Psoas muscle (tissue), 8 donors: ENCODE measurements at places on chromosomes 5 and 9. TPM values are rescaled to one million over a fixed set of nuclear protein-coding genes. Genes with fewer than 3 reads are reported as not detected.

CCL28 gene
- 0.17 TPM for total RNA-seq

ANGPTL2 gene
- 12.6 TPM for total RNA-seq

FAM221B gene
- total RNA-seq, result not detected

SPAG8 gene
- 0.95 TPM for total RNA-seq

NEURL1B gene
- total RNA-seq, result 20.4 TPM

DNA sequence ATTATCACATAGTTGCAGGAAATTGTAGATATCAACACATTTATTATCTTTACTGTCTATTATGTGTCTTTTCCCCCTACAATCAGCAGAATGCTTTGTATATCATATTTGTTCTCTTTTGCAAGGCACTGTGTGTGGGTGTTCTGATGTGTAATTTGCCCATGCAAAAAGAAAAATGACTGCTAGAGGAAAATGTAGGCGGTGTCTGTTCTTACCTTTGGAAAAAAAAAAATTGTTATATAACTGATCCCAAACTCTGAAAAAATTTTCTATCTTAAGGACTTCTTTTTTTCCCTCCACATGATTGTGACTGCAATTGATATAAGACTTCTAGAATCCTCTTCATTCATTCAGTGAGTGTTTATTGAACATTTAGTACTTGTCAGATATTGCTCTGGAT lies 24.5 kb downstream of the MRPS30 start:
- DNase-seq, result no peak
- no peak overlapping the region for H3K27ac ChIP-seq
- H3K36me3 ChIP-seq, result no peaks in the 10 kb centered on the region

DNA sequence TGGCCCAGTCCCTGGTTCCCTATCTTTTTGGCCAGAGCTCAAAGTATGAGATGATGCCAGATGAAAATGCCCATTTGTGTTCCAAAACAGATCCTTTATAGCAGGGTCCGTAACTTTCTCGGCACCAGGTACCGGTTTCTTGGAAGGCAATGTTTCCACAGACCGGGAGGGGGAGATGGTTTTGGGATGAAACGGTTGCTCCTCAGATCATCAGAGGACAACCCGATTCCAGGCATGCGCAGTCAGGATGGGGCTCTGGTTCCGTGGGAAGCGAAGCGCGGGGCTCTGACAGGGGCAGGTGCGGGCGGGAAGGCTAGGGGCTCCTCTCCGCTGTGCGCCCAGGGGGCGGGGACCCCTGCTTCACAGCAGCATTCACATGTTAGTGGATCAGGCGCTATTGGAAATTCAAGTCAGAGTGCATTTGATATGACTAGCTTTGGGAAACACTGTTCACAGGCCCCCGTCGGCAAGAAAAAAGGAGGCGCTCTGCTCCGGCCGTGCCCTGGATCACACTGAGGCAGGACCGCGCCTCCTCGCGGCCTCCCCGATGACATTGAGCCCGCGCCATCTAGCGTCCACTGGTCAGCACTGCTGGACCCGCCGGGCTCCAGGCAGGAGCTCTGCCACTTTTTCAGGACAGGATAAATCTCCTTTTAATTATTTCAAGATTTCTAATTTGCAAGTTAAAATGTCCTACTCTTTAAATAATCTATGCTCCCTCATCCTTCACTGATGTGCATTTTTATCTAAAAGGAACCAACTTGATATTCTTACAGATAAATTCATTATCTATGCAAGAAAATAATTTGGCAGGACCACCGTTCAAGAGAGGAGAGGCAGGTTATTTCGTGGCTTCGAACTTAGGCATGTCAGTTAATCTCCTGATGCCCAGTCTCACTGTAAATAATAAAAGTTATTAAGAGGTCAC lies 190.0 kb downstream of the FANCC start:
- peaks cover 5% of the 10 kb centered on the region for H3K4me1 ChIP-seq
- no peaks in the 10 kb centered on the region for H3K36me3 ChIP-seq
- H3K27me3 ChIP-seq, result no peaks in the 10 kb centered on the region

GRCh38 chr9:93265301-93265971 lies 81.5 kb downstream of the WNK2 start:
- no peak for DNase-seq
- no peak overlapping the region for H3K27ac ChIP-seq
- no peaks in the 10 kb centered on the region for H3K27me3 ChIP-seq
- peaks cover 9% of the 10 kb centered on the region for H3K4me1 ChIP-seq
- H3K36me3 ChIP-seq, result no peaks in the 10 kb centered on the region

- H3K27ac ChIP-seq, result no peak overlapping the region
- no peak for DNase-seq
- H3K27me3 ChIP-seq, result no peaks in the 10 kb centered on the region
- H3K4me1 ChIP-seq, result peaks cover 8% of the 10 kb centered on the region
- H3K4me3 ChIP-seq, result no peak overlapping the region
Observed at GRCh38 chr5:127515693-127516440, 1.6 kb upstream of the PRRC1 start.

DNA sequence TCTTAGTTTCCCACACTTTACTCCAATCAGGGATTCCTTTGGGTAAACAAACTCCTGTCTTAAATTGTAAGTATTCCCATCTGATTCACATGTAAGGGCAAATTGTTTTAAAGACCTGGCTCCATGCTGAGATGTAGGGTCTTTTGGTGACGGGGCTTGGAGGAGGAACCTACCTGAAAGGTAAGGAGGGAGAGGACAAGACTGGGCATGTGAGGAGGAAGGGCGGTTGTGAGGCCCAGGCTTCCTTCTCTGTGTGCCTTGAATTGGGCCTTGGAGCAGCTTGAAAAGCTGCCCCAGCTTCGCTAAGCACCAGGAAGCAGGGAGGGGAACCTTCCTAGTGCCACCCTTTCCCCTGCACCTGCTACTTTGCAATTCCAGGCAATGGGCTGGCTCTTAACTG lies 86.8 kb downstream of the C9orf152 start:
- H3K27ac ChIP-seq, result no peak overlapping the region
- peaks cover 25% of the 10 kb centered on the region for H3K4me1 ChIP-seq
- no peaks in the 10 kb centered on the region for H3K36me3 ChIP-seq
- no peak for DNase-seq
- no peaks in the 10 kb centered on the region for H3K27me3 ChIP-seq

DNA sequence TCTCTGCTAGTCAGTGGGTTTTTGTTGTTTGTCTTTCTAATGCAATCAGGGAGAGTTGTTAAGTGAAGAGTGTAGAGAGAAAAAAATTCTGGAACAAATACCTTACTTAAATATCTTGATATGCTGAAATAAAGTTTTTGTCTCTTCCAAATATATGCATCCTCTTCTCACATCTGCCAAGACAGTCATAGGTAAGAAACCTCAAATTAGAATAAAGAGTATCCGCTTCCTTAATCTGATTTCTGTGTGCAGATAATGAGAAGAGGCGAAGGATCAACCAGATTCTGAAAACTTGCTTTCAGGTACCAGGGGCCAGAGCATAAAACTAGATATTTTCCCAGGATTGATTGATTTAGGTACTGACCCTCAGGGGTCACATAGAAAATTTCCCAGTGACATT lies 11.3 kb upstream of the IL6ST start:
- no peak overlapping the region for H3K4me3 ChIP-seq
- H3K36me3 ChIP-seq, result no peaks in the 10 kb centered on the region
- H3K4me1 ChIP-seq, result no peaks in the 10 kb centered on the region
- no peaks in the 10 kb centered on the region for H3K27me3 ChIP-seq
- no peak for DNase-seq

GRCh38 chr5:102762562-102763227 lies 7.6 kb downstream of the PAM start:
- H3K27ac ChIP-seq, result peak overlapping the region; percentile 97
- H3K36me3 ChIP-seq, result no peaks in the 10 kb centered on the region
- H3K4me3 ChIP-seq, result peak overlapping the region; percentile 20
- no peak for DNase-seq
- no peaks in the 10 kb centered on the region for H3K27me3 ChIP-seq

- peak overlapping the region; percentile 66 for H3K4me3 ChIP-seq
- H3K27ac ChIP-seq, result peak overlapping the region; percentile 7
- no peaks in the 10 kb centered on the region for H3K4me1 ChIP-seq
Observed at GRCh38 chr5:141421489-141421855, 621 bp downstream of the PCDHGA11 start.

DNA sequence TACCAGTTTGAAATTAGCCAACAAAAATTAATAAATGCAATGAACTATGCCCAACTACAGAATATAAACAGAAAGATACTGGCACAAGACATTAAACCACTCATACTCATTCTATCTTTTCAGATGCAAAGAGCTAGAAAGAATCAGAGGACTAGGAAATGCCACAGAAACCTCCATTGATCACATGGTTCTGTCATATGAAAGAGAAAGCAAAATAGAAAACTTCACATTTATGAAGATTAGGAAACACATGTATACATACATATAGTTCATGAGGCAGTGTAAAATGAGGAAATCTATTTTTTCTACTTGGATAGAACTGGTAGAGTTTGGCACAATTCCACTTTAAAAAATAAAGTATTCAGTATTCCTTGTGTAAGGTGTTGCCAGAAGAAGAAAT lies 275.1 kb upstream of the PTGER4 start:
- DNase-seq, result no peak
- no peaks in the 10 kb centered on the region for H3K27me3 ChIP-seq
- H3K4me1 ChIP-seq, result no peaks in the 10 kb centered on the region
- H3K4me3 ChIP-seq, result no peak overlapping the region
- H3K36me3 ChIP-seq, result no peaks in the 10 kb centered on the region
- no peak overlapping the region for H3K27ac ChIP-seq

DNA sequence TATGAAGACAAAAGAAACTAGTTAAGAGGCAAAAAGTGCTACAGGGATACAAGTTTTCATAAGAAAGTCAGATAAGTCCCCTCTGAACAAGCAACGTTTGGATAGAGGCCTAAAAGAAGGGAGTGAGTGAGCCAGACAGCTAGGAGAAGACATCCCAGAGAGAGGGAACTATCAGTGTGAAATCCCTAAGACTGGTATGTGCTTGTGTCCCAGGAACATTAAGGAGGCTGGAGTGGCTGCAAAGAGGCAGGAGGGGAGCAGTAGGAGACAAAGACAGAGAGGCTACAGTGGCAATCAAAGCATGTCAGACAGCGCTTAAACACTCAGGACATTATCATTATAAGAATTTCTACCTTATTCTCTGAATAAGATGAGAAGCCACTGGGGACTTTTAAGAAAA lies 139.1 kb upstream of the STK32A start:
- no peak overlapping the region for H3K27ac ChIP-seq
- no peak overlapping the region for H3K4me3 ChIP-seq
- no peaks in the 10 kb centered on the region for H3K4me1 ChIP-seq
- H3K36me3 ChIP-seq, result no peaks in the 10 kb centered on the region
- H3K27me3 ChIP-seq, result peaks cover 2% of the 10 kb centered on the region
- DNase-seq, result no peak

GRCh38 chr5:161134956-161135355 lies 282.9 kb upstream of the ATP10B start:
- no peak overlapping the region for H3K27ac ChIP-seq
- H3K4me1 ChIP-seq, result no peaks in the 10 kb centered on the region
- no peak overlapping the region for H3K4me3 ChIP-seq
- H3K27me3 ChIP-seq, result no peaks in the 10 kb centered on the region

GRCh38 chr9:17963498-17963897 lies 384.6 kb downstream of the SH3GL2 start:
- no peaks in the 10 kb centered on the region for H3K4me1 ChIP-seq
- no peak overlapping the region for H3K27ac ChIP-seq
- no peaks in the 10 kb centered on the region for H3K27me3 ChIP-seq
- DNase-seq, result no peak

DNA sequence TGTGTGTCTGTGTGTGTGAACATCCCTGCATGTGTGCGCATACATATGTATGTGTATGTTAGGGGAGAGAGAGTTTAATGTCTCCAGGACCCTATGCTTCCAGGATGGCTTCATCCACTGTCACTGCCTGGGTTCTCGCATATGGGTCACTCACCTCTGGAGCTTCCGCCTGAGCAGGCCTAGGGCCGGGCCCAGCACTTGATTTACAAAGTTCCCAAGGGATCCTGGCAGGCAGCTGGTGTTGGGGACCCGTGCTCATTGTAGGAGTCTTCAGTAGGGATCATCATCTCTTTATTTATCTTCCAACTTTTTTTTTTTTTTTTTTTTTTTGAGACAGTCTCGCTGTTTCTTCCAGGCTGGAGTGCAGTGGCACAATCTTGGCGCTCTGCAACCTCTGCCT lies 13.0 kb downstream of the TBC1D13 start:
- DNase-seq, result no peak
- H3K27ac ChIP-seq, result no peak overlapping the region
- H3K4me1 ChIP-seq, result no peaks in the 10 kb centered on the region
- peaks cover 8% of the 10 kb centered on the region for H3K36me3 ChIP-seq
- H3K4me3 ChIP-seq, result no peak overlapping the region

DNA sequence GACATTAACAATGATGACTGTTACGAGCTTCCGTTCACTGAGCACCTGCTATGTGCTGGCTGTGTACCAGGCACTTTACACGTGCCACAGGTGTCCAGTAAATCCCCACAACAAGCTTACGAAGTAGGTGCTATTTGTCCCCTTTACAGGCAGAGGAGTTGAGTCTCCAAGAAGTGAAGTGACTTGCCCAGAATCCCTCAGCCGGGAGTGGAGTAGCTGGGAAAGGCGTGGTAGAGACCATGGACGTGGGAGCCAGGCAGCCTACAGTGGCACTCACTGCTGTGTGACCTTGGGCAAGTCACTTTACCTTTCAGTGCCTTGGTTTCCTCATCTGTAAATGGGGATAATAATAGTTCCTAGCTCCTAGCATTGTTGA lies 669 bp upstream of the AMBP start:
- H3K4me3 ChIP-seq, result no peak overlapping the region
- no peak overlapping the region for H3K27ac ChIP-seq
- no peaks in the 10 kb centered on the region for H3K27me3 ChIP-seq
- no peaks in the 10 kb centered on the region for H3K36me3 ChIP-seq
- no peaks in the 10 kb centered on the region for H3K4me1 ChIP-seq
